ENCODE measurements at places on chromosomes 1 and 21.

- DNase-seq: no peak
- peaks cover 24% of the 10 kb centered on the region for H3K4me1 ChIP-seq
- H3K27me3 ChIP-seq: no peaks in the 10 kb centered on the region
Observed at GRCh38 chr1:156813298-156813697, 3.4 kb downstream of the SH2D2A start.

GRCh38 chr1:58317694-58318093, 228.8 kb downstream of the OMA1 start:
- no peak overlapping the region for H3K27ac ChIP-seq
- H3K36me3 ChIP-seq: no peaks in the 10 kb centered on the region
- no peaks in the 10 kb centered on the region for H3K4me1 ChIP-seq
- no peak for DNase-seq
- H3K4me3 ChIP-seq: no peak overlapping the region

DNA sequence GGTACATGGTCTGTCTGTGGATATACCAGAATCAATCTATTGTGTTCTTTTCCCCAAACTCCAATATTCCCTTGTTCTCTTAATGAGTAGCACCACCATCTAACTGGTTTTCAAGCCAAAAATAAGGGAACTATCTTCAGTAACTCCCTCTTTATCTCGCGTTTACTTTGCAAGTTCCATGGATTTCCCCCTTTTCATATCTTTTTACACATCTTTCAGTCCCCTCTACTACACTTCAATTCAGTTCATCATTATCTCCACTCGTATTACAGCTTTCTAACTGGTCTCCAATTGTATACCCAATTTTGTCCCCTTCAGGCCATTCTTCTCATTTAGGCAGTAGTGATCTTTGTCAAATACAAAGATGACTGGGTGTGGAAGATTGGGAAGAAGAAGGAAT, 4.1 kb upstream of the TMCO1 start:
- no peak overlapping the region for H3K27ac ChIP-seq
- no peak overlapping the region for H3K4me3 ChIP-seq
- no peaks in the 10 kb centered on the region for H3K27me3 ChIP-seq
- peaks cover 19% of the 10 kb centered on the region for H3K36me3 ChIP-seq

GRCh38 chr1:204359131-204359473, 627 bp downstream of the PLEKHA6 start:
- H3K27me3 ChIP-seq: no peaks in the 10 kb centered on the region
- H3K4me3 ChIP-seq: no peak overlapping the region
- peaks cover 4% of the 10 kb centered on the region for H3K4me1 ChIP-seq
- peak overlapping the region; percentile 53 for H3K27ac ChIP-seq

DNA sequence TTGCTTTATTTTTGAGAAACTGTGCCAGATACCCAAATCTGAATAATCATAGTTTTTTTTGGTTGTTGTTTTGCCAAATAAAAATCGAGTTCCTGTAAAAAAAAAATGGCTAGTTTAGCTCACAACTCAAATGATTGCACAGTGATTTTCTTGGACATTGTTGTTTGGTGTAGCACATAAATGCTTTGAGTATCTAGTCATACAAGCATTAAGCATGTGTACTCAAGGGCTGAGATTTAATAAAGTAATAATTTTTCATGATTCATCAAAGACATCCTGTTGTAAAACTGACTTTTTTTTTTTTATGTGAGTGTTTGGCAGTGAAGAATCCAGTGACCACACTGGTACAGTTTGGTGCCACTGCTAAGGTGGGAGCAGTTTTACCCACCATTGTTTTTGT, 18.8 kb downstream of the ITSN1 start:
- H3K4me3 ChIP-seq: no peak overlapping the region
- H3K27me3 ChIP-seq: no peaks in the 10 kb centered on the region
- no peak for DNase-seq
- no peaks in the 10 kb centered on the region for H3K36me3 ChIP-seq
- peaks cover 41% of the 10 kb centered on the region for H3K4me1 ChIP-seq

- H3K36me3 ChIP-seq: no peaks in the 10 kb centered on the region
- H3K27me3 ChIP-seq: peaks cover 9% of the 10 kb centered on the region
- no peaks in the 10 kb centered on the region for H3K4me1 ChIP-seq
- H3K27ac ChIP-seq: no peak overlapping the region
Observed at GRCh38 chr1:245433561-245433960, 278.8 kb downstream of the KIF26B start.

GRCh38 chr1:224734261-224734935, 118.3 kb downstream of the CNIH3 start:
- H3K4me1 ChIP-seq: peaks cover 32% of the 10 kb centered on the region
- DNase-seq: no peak
- no peak overlapping the region for H3K4me3 ChIP-seq
- no peaks in the 10 kb centered on the region for H3K27me3 ChIP-seq

GRCh38 chr1:2601721-2602303, 15.2 kb downstream of the PRXL2B start:
- no peak for DNase-seq
- H3K27me3 ChIP-seq: peaks cover 39% of the 10 kb centered on the region
- H3K27ac ChIP-seq: no peak overlapping the region
- H3K36me3 ChIP-seq: no peaks in the 10 kb centered on the region
- H3K4me3 ChIP-seq: no peak overlapping the region
- H3K4me1 ChIP-seq: no peaks in the 10 kb centered on the region

All from heart right ventricle (tissue), 16 donors.